ENCODE measurements at places on chromosomes 12 and 14.
A peak's percentile ranks its signal among the peaks of the same experiment; 100 is the strongest.

DNA sequence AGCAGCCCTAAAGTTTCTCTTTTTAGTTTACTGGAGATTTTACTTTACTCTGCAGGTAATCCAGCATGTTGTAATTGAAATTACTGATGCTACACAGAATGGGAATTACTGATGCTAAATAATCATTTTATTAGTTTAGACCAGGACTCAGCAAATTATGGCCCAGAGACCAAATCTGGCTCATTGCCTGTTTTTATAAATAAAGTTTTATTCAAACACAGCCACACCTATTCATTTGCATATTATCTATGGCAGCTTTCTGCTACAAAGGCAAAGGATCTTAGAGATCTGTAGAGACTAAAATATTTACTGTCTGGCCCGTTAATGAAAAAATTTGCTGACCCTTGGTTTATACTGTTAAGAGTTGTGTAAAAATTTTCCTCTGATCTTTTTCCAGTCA lies 216.1 kb downstream of the FUT8 start:
- no peak for DNase-seq

DNA sequence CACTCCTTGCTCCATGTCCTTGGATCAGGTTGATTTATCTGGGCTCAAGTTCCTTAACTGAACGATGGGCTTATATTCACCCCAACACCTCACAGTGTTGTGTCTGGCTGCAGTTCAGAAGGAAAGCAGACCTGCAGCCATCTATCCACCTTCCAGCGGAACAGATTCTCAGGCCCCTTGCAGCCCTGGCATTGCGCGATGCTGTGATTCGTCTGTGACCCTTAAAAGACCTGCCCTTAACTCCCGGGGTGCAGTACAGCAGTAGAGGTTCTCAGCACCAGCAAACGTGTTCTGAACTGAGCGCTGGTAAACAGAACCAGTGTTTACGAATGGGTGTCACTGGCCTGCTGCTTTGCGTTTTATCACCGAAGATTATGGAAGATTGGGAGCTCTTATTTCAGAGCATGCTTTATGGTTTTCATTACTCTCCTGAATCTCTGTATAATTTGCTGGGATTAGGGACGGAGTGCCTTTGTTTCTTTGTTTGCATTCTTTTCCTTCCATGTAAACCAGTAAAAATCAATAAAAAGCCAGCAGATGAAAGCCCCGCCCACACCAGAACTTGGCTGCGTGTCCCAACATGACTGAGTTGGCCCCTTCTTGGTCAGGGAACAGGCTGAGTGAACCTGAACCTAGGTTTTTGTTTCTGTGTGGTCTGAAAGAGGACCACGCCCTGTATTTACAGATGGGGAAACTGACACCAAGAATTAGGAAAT lies 286.7 kb upstream of the CRY1 start:
- DNase-seq, result no peak

DNA sequence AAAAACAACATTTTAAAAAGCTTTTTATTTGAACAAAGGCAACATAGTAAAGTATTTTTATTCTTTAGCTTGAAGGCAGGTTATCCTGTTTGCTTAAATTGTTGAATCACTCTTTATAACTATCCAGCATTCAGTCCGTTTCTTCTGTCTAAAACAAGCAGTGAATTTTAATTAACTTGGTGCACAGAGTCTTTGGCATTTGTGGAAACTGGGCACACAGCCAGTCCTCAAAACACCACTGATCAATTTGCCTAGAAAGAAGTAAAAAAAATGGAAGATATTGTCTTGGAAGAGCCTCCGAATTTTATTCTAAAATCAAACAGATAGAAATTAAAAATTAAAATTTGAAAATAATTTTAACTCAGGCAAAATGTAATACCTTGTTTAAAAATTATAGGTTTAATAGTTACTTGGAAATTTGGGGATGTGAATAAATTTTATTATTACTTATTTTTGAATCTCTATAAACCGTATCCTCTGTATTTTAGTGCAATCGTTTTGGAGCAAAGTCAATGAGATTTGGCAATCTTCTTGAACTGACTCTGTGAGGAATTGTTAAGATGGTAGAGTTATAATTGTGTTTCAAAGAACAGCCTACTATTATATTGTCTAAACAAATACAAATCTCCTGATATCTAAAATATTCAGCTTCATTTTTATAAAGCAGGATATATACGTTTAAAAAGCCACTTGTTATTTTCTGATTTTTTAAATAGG lies 927.0 kb downstream of the SLC16A7 start:
- no peak for DNase-seq

GRCh38 chr12:31507966-31508365 lies 83.0 kb downstream of the DENND5B start:
- no peak for DNase-seq

DNA sequence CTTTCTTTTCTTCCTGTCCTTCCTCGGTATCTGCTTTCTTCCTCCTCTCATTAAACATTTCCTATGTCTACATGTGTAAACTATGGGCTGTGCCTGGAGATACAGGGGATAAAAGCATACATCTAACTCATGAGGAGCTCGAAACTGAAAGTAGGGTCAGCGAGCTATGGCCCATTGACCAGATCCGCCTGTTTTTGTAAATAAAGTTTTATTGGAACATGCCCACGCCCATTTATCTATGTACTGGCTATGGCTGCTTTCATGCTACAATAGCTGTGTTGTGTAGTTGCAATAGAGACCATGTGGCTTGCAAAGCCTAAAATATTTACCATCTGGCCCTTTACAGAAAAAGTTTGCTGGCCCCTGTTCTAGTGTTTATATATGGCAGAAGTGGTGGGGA lies 500.8 kb upstream of the GARIN6 start:
- no peak for DNase-seq

DNA sequence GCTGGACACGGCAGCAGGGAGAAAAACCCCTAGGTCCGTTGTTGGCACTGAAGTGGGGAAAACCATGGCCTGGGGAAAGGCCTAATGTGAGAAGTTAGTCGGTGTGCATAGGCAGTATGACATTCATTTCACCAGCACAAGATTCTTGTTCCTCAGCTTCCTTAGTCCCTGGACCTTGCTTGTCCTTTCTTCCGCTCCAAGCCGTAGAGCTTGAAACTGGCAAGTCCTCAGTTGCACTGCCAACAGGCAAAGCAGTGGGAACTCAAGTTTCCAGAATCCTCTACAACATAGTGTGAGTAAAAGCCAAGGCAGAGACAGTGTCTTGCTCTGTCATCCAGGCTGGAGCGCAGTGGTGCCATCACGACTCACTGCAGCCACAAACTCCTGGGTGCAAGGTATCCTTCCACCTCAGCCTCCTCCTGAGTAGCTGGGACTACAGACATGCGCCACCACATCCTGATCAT lies 138.5 kb upstream of the AMIGO2 start:
- DNase-seq, result no peak

DNA sequence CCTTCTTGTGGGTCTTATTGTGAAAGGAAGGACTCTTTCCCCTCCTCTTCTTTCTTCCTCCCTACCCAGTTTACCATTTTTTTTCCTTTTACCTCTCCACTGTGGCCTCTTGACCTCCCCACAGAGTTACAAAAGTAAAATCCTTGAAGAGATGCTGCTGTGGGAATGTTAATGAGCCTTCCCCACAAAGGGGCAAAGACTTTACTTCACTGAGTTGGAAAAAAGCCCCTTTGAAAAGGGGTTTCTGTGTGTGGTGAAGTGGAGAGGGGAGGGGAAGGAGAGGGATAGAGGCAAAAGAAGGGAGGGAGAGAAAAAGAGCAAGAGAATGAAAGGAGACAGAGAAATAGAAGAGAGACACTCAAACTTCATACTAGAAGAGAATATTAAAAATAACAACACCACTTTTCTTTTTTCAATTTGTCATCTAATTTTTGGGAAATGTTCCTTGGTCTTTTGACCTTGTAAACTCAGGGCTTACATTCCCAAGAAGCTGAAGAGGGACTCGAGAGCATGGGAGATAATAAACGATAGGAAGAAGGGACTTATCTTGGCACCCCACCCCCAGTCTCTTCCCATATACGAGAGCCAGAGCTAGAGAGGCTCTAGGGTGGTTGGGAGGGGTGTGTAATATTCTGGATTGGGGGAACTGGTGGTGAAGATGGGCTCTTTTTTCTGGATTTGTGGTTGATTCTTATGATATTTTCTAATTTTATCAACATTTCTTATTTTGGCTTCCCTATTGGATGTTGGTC lies 13.2 kb upstream of the SALL2 start:
- DNase-seq, result no peak

- no peak for DNase-seq
These were observed 89.9 kb downstream of the NKX2-1 start for GRCh38 chr14:36430169-36430568.

GRCh38 chr14:76191297-76191696 lies 39.6 kb downstream of the GPATCH2L start:
- no peak for DNase-seq

DNA sequence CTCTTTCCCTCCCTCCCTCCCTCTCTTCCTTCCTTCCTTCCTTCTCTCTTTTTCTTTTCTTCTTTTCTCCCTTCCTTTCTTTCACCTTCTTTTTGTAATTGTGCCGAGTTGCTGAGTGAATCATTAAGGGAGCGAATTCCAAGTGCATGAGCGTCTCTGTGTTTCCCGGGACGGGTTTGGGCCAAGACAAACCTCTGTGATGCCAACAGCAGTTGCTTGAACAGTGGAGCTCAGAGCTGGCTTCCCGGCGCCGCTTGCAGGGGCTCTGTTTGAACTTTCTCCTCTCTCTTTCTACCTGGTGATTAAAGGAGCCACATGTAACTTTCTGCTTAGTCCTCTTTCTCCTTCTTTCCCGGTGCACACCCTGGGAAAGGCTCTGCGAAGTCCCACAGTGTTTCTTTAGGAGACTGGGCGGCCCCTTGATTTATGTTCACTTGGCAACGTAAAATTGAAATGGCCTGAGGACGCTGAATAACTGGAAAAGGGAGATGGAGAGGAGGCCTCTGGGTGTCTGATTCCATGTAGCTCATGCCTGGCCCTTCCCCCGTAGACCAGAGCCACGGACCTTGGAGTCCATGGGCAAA lies 33.7 kb upstream of the MAP1LC3B2 start:
- DNase-seq, result peak; percentile 46

DNA sequence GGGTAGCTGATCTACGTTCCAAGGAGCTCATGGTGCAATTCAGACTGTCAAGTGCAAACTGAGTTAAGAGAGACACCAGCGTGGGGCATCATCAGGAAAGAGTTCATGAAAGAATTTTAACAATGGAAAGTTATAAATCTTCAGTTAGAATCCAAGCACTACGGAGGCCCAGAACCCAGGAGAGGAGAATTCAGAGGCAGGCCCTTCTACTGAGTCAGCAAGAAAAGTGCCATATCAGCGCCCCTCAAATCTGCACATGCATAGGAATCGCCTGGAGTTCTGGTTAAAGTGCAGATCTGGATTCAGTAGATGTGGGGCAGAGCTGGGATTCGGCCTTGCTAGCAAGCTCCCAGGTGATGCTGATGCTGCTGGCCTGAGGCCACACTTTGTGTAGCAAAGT lies 45.9 kb downstream of the CHST11 start:
- DNase-seq, result no peak

GRCh38 chr14:30484976-30485375 lies 74.0 kb upstream of the G2E3 start:
- no peak for DNase-seq

- DNase-seq, result no peak
These were observed 4.8 kb downstream of the TMEM229B start for GRCh38 chr14:67483579-67484285.

- no peak for DNase-seq
These were observed 1.1 kb downstream of the TAOK3 start for GRCh38 chr12:118371321-118372282.

DNA sequence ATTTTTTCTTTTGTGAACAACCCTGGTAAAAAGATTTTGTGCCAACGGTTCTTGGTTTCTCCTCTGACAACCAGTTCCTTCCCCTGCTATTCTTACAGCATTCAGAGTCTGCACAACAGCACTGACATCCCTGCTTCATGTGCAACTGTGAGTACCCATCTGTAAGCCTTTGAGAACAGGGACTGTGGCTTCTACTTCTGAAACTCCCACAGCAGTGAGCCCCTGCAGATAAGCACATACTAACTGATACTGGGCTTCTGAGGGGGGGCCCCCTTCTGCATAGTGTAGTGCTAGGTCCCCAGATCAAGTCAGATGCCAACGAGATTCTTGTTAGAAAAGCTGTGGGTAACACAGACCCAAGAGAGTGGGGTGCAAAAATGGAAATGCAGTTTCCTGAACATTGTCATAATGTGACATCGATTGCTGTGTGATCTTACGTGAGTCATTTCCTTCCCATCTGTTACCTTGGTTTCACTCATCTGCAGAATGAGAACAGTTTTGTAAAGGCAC lies 11.1 kb upstream of the NINJ2 start:
- no peak for DNase-seq

DNA sequence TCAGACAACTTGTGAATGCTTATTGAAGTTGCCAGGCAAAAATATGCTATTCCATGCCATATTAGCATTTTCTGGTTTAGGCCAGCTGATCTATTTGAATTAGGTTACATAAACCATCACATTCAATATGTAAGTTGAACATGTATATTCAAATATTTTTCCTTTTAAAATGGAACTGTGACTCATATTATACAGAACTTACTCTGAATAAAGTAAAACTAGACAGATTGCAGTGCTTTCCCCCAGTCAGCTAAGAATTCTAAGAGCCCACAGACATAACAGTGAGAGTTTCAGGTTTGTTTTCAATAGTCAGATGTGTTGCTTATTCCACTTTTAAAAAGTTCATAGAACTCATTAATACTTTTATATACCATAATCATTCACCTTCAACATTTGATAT lies 119.8 kb downstream of the MGST1 start:
- DNase-seq, result no peak

GRCh38 chr12:24415934-24416333 lies 466.5 kb upstream of the SOX5 start:
- no peak for DNase-seq

- no peak for DNase-seq
These were observed 109.2 kb downstream of the VEZT start for GRCh38 chr12:95326855-95327254.

DNA sequence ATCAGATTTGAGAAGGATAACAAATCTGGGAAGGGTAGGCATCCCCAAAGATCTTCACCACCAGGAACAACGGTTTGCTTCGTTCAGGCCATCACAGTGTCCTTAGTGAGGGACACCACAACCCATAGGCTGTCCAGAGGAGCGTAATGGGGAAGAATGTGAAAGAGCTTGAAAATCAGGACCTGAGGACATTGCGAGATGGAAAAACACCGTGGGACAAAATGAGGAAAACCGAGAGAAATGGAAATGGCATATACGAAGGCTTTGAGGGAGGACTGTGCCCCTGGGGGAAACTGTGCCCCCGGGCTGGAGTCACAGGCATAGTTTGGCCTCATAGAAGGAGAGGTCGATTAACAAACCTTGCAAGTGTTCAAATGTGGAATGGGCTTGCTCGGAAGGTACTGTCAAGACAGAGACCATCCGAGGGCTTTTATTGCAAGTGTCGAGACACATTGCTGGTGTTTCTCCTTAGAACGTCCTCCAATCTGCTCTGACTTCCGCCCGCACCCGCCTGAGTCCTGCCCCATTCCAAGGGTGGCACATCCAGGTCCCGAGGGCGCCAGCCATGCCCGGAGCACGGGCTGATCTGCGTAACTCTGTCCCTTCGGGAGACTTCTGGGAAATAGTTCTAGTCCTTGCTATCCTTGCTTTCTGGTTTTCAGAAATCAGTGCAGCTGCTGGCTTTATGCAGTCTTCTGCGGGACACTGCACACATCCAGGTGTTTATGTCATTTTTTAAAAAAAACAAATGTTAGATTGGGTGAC lies 885 bp upstream of the PALS1 start:
- DNase-seq, result no peak

GRCh38 chr14:29745863-29746262 lies 181.8 kb downstream of the PRKD1 start:
- no peak for DNase-seq

GRCh38 chr12:46407361-46407760 lies 34.8 kb upstream of the SLC38A2 start:
- DNase-seq, result no peak

Data from 8988T (cell line).